AG08396 (cell line): ENCODE measurements at places on chromosomes 16 and 17.

GRCh38 chr17:75341784-75342486 is 52.7 kb upstream of the SLC25A19 start:
- DNase-seq: no peak

- DNase-seq: no peak
These were observed 20.6 kb upstream of the RNF135 start for GRCh38 chr17:30950189-30950588.

- no peak for DNase-seq
These were observed 4.2 kb downstream of the DUSP3 start for GRCh38 chr17:43774304-43775250.

- DNase-seq: no peak
These were observed 276.9 kb downstream of the SHISA9 start for GRCh38 chr16:13178318-13178717.

GRCh38 chr16:87602821-87603683 is 744 bp downstream of the JPH3 start:
- no peak for DNase-seq

DNA sequence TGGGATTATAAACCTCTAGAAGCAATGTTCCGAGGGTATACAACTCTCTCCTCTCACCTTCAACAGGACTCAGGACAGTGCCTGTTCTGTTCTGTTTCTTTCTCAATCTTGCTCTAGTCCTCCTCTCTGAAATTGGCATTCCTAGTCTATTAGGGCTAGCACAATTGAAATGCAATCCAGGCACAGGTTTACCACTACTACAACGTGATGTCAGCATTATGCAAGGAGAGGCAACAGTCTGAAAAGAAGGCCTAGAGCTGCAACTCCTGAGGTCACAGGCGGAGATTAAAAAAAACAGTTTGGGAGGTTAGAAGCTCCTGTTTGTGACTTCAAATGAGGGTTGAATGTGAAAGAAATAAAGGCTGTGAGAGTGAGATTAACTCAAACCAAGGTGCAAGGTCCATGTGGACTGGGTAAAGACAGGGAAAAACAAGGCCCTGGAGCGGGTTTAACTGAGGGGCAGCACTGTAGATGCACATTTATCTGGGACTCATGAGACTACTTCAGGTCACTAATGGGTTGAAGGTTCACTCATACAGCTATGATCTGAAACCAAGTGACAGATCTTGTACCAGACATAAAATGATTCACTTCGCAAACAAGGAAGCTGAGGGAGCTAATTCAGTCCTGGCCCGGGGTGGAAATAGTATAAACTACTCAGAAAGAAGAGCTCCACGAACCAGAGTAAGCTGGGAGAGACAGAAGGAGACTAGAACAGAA is 16.8 kb downstream of the AMFR start:
- no peak for DNase-seq

DNA sequence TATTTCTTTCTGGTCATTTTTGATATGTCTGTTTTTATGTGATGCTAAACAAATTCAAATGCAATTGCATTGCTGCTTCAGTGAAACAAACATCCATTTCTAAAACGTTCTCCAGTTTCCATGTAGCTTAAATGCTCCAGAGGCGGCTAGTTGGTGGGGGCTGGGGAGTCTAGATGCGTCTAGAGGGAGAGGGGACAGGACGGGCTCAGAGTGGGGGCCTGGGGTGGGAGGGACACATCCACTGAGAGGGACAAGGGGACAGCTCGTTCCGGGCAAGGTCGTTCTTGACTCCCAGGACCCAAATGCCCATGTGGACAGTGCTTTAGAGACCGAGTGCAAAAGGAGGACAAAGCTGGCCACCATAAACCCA is 102.3 kb downstream of the FOXL1 start:
- no peak for DNase-seq

GRCh38 chr16:48125888-48126287 is 29.9 kb downstream of the ABCC12 start:
- no peak for DNase-seq

DNA sequence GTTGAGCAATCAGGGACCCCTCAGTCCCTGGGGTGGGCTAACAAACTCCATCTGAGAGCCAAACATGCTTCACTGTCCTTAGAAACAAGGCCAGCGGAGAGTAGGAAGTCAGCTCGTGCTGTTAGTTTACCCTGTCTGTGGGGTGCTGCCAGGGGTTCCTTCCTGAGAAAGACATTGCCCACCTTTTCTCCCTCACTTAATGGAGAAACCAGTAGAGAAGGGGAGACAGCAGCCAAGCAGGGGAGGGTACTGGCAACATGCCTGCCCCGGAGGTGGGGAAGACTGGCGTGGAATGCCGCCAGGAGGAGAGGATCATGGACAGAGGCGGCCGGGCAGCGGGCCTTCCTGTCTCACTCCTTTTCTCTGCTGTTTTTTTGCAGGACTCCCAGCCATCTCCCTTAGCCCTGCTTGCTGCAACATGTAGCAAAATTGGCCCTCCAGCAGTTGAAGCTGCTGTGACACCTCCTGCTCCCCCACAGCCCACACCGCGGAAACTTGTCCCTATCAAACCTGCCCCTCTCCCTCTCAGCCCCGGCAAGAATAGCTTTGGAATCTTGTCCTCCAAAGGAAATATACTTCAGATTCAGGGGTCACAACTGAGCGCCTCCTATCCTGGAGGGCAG is 19.9 kb downstream of the SP2 start:
- DNase-seq: no peak

GRCh38 chr16:31569360-31569717 is 41.6 kb downstream of the AHSP start:
- no peak for DNase-seq

DNA sequence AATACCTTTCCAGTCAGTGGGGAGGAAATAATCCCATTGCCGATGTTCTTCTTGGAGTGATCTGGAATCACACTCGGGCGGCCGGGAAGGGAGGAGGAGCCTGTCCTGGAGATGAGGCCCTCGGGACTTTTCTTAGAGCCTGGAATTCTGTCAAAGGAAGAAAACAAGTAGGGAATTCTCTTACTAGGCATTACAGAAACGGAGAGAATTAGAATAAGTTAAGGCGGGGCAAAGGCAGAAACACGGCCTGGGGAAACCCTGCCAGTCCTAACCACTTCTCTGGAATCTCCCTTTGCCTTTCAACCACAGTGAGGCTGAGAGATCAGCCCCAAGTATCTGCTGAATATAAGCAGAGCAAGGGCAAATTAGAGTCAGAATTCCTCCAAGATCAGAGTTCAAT is 27.8 kb downstream of the USP36 start:
- no peak for DNase-seq

GRCh38 chr17:1965556-1966273 is 59.4 kb downstream of the RTN4RL1 start:
- no peak for DNase-seq
